ENCODE measurements at places on chromosomes 5 and 9.

GRCh38 chr5:138096363-138096762 is 12.5 kb downstream of the WNT8A start:
- no peak for DNase-seq

DNA sequence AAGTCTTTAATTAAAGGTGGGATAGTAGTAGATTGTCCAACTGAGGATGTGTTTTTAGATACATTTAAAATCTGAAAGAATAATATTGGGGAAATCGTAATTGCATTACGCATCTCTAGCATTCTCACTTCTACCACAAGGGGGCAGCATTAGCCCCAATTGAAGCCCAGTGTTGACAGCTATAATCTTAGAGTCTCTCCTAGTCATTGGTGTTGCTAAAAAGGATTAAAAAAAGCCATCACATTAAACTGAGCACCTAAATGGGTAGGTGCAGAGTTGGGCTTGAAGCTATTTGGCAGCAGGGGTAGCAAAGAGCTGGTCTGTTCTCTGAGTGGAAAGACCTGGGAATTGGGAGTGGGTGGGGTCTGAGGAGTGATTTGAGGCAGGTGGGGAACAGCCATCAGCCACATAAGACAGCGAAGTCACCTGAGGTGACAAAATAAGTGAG is 177.2 kb downstream of the OSTF1 start:
- DNase-seq = no peak

- DNase-seq = no peak
Measured at GRCh38 chr9:124454296-124454695, 4.0 kb downstream of the ADGRD2 start.

GRCh38 chr9:90851444-90851843 is 49.8 kb downstream of the SYK start:
- no peak for DNase-seq

DNA sequence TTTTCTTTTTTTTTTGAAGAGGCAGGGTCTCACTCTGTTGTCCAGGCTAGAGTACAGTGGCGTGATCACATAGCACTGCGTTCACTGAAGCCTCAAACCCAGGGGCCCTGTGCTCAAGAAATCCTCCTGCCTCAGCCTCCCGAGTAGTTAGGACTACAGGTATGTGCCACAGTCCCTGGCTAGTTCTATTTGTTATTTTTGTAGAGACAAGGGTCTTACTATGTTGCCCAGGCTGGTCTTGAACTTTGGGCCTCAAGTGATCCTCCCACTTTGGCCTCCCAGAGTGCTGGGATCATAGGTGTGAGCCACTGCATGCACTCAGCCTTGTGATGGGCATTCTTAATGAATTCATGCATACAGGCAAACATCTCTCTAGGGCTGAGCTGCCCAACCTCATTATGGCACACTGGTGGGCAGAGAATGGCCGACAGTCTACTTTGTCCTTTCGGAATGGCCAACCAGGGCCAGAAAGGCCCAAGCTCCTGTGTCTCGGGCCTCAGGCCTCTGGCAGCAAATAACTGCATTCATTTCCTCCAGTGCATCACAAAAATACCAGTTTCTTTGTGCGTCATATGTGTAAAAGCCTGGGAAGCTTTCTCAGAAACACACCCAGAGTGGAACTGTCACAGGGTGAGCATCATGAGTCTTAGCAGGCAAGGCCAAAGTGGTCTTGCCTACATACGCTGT is 27.2 kb downstream of the ANXA6 start:
- no peak for DNase-seq

GRCh38 chr5:19987612-19988361 is at the start of gene CDH18:
CDH18 (minus strand) TSS chr5:19988200; CDS start chr5:19838986, 149,214 bp downstream.
- DNase-seq = no peak

DNA sequence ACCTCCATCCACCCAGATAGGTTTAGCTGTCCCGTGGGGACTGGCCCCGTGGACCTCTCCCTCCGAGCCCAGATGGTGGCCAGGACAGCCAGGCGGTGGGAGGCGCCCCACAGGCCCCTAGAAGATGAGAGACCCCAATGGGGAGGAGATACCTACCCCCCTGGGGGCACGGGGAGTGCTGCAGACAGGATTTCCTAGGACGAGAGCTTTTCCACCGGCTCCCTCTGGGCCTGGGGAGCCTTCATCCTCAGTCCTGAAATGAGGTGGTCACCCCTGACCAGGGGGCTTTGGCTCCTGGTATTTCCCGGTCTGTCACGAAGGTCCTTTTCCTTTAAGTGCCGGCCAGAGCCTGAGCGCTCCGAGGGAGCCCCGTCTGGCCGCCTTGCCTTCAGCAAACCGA is 46.8 kb downstream of the MRPL36 start:
- DNase-seq = no peak

DNA sequence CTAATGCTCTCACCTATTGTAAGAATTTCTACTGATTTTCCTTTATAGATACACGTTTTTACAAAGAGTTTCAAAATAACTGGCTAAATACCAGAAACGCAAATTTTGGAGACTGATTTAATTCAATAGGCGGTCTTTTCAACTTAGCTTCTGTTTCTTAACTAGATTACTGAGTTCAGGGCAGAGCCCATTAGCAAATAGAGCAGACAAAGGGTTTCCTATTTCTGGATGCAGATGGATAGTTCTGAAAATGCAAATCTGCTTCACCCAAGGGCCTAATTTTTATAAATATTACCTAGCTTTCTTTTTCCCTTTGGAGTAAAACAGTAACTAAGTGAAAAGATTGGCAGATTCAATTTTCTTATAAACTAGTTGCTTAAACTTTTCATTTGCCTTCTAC is 13.6 kb upstream of the KIAA1958 start:
- DNase-seq = no peak

- no peak for DNase-seq
Measured at GRCh38 chr5:43256261-43256966, 56.8 kb downstream of the HMGCS1 start.

DNA sequence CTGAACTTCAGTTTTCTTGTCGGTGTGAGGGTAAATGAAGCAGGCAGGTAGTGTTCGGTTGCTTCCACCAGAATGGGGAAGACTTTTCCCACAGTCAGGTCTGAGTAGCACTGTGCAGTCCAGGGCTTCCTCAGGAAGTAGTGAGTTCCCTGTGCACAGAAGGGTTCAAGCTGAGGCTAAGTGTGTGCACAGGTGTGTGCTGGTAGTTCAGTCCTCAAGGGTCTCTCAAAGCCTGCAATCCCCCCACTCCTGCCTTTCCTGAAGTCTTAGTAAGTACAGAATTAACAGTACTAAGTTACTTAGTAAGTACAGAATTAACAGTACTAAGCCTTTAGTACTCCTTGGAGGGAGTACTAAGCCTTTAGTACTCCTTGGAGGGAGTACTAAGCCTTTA is 1.4 kb downstream of the DAB2IP start:
- no peak for DNase-seq

DNA sequence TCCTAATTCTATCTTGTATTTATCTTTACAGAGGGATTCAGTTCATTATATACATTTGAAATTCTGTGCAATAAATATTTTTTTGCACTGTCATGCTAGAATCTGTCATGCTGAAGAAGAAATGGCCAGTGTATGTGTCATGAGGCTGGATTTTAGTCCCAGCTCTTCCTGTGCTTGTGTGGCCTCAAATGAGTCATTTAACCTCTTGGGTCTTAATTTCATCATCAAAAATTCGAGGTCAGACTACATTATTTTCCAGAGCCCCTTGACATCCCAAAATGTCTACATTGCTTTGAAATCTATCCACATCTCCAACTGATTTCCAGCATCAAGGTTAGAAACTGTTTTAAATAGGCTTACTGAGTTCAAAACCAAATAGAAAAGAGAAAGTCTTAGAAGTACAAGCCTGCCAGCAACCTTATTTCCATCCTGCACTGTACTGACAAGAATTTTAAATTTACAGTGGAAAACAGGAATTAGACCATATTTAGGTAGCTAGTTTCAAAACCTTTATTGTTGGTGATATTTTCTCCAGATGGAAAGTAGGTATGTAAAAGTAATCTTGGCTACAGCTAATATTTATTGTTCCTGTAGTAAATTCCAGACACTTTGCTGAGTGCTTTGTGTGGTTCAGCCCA is 96.7 kb upstream of the MAMDC2 start:
- no peak for DNase-seq

- no peak for DNase-seq
Measured at GRCh38 chr5:123881759-123882244, 369.8 kb downstream of the CSNK1G3 start.

GRCh38 chr5:14413331-14413750 is 168.3 kb upstream of the OTULINL start:
- no peak for DNase-seq

GRCh38 chr9:127983847-127984289 is 3.1 kb upstream of the EEIG1 start:
- DNase-seq = no peak

DNA sequence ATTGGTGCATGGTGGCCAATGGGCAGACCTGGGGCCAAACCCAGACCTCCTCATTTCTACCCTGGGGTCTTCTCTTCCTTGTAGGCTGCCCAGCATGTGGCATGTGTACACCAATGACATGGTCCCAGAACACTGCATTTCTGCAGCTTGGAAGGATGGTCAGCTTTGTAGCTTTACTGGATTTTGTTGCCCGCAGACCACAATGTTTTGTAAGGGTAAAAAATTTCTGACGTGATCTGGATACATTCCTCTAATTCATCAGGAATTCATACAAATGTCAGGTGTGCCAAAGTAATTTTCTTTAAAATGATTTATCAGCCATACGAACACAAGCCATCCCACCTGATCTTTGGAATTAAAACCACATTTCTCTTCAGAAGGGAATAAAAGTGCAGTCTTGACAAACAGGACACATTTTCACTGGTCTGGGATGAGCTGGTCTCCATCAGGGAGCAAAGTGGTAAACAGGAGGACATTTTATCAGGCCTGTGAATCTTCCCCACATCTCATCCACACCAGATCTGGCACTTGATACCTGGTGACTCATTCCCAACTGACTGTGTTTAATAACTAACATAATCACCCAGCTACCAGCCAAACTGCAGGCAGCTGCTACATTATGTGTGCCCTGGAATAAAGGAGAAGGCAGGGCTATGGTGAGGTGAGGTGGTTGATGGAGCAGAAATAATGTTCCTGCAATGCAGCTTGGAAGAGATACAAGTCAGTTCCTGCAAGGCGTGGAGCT is 103.9 kb downstream of the SPOCK1 start:
- DNase-seq = no peak

DNA sequence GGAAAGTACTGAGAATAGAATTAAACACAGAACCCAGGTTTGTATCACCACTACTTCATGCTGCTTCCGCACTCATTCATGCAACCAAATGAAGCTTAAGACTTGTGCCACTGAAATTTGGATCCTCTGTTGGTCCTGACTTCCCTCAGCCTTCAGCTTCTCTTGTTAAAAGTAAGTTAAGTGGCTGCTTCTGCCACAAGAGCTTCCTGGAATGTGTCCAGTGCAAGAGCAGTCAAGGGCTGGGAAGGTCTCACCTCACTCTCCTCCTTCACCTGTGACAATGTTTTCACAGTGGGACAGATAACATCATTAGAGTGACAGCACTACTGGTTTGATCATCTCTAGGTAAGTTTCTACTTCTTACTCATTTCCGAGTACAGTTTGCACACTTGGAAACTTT is 7.9 kb downstream of the SNCAIP start:
- no peak for DNase-seq

GRCh38 chr5:83553000-83553486 is 81.5 kb downstream of the VCAN start:
- no peak for DNase-seq

- no peak for DNase-seq
Measured at GRCh38 chr5:52910071-52910470, 79.1 kb upstream of the ITGA2 start.

GRCh38 chr9:33227008-33227398 is 13.0 kb upstream of the SPINK4 start:
- DNase-seq = no peak

- no peak for DNase-seq
Measured at GRCh38 chr5:133778636-133779035, 166.3 kb upstream of the FSTL4 start.

GRCh38 chr9:68978066-68978465 is 35.8 kb downstream of the PRKACG start:
- no peak for DNase-seq

- no peak for DNase-seq
Measured at GRCh38 chr9:110346325-110346724, 8.7 kb upstream of the TXNDC8 start.

GRCh38 chr5:42612750-42613366 is 143.8 kb upstream of the CCDC152 start:
- DNase-seq = no peak

DNA sequence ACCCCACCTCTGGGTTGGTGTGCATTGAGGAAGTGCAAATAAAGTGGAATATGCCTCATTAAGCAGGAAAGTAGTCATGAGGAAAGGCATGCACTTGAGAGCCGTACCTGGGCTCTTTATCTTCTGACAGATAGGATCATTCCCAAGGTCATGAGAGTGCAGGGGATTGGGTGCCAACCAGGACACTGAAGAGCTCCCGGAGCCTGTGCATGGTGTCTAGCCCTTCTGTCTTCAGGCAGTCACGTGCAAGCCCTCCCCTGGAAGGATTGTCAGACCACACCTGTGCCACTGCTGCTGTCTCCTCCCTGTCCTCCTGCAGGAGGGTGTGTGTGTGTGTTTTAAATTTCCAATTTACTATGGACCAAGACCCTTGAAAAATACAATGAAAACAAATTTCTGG is 69.6 kb downstream of the PDE8B start:
- DNase-seq = no peak

DNA sequence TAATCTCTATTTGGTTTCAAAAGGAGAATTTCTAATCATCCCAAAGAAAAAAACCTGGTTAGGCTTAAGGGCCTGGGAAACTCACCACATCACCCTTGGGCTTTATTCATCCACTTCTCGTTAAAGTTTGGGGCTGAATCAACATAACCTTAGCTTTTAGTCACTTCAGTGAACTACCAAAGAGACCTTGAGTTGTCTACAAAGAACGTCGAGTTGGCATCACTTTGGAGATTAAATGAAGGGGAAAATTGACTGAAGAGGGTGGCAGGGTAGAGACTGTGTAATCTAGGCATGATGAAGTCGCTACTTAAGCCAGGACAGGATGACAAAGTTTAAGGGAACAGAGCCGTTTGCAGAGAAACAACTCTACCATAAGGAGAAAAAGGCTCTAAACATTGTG is 341.4 kb downstream of the RAB3C start:
- no peak for DNase-seq

DNA sequence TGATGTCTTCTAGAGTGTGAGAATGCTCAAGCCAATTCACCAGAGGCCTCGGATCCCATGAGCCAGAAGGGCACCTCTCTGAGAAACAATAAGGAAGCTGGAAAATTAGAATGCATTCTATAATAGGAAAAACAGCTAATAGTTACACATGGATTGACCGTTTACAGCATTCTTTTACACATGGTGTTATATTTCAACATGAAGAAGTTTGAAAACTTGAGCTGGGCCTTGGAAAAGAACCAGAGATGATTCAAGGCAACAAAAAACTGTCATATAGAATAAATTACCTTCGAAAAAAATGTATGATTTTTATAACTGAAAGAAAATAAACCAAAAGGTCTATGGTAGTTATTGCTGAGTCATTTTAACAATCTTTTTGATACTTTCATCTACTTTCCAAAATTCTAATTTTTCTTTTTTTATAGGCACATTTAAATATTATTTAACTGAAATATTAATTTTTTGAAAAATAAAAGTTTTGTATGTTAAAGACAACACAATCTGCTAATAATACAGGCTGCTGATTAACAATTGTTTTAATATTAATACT is 6.2 kb downstream of the SH3TC2 start:
- DNase-seq = no peak

Data from activated gamma-delta T cell (primary cell).